Stimulated activated CD8-positive, alpha-beta memory T cell treated with anti-CD3 and anti-CD28 coated beads, Interleukin-2, amount 100 ng/mL, for 1 hour (primary cell): ENCODE measurements at places on chromosomes 4 and X.

GRCh38 chr4:55050418-55050950 is 74.9 kb downstream of the KDR start:
- DNase-seq, result no peak

- DNase-seq, result no peak
Measured at GRCh38 chr4:185421366-185422124, 4.2 kb downstream of the UFSP2 start.

GRCh38 chr4:158826057-158826456 is 57.2 kb downstream of the FNIP2 start:
- DNase-seq, result no peak

GRCh38 chr4:184165291-184165690 is 52.4 kb downstream of the ENPP6 start:
- DNase-seq, result no peak

DNA sequence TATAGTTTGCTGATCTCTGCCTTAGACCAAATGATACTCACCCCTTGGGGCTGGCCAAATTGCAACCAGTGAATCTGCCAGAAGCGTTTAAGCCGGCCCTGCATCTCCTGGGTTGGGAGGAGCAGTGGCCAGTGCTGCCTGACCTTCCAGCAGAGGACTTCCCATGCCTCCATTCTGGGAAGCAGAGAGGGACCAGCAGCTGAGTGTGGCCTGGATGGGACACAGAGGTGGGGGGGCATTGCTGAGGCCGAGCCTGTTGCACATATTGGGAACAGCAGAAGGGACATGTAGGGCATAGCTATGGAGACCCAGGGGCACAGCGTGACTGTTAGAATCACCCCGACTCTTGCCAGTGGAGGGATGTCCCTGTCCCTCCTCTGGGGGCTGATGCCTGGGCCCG is 93.3 kb downstream of the CPZ start:
- DNase-seq, result no peak

GRCh38 chrX:118254611-118255010 is 91.3 kb upstream of the WDR44 start:
- no peak for DNase-seq

DNA sequence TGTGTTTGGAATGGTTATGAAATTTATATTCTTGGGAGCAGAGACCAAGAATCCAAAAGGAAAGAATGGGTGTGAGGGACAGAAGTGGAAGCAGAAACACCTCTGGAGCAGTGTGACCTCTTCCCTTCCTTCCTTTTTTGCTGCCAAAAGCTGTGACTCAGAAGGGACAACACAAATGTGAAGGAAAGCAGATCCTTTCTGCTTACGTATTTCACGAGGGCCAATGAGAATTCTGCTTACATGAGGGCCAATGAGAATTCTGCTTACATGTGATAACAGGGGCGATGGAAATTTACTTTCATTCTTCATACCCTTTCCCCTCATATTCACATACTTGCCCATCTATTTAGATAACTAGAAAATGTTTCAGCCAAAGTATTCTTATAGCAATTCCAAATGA is 404.6 kb downstream of the PRDM5 start:
- DNase-seq, result no peak

DNA sequence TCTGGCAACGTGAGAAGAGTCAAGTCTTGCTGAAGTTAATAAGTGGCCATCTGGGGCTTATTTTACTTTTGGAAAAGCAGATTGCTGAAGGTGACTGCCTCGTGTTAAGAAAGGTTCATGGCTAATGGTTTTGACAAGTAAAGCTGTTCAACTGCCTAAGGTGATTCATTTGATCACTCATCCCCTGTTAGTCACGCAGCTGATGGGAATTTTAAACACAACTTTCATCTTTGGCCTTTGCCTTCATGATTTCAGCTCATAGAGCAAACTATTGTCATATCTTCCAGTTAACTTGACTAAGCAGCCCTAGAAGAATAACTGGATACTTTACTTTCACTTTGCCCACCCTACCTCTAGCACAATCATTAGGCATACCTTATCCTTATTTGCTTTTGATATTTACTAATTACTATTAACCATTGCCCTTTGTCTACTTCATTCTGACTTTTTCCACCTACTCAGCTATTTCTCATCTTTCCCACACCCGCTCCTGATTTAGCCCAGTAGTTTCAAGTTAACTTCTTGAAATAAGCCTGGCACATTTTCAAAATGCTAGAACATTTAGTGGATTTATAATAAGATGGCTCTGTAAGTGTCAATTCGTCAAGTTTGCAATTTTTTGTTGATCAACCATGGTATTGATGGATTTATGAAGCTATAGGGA is 170.6 kb upstream of the S100G start:
- DNase-seq, result no peak

DNA sequence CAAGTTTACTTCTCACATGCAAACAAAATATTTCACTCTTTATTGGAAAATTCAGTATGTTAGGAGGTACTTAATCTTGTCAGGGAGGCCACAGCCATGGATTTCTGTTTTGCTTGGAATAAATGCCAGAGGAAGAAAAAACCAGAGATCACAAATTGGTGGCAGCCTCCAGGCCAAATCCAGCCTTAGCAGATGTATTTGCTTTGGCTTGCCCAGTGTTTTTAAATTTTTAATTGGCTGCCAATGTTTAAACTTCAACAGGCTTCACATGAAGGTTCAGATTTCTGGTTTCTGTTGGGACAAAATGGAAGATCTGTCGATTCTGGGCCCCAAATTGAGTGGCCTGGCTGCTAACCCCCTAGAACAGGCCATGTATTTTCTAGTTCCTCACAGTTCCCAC is 19.2 kb downstream of the YY2 start:
- no peak for DNase-seq

- no peak for DNase-seq
Measured at GRCh38 chr4:139562067-139562684, 6.2 kb upstream of the SETD7 start.

GRCh38 chr4:186473933-186474332 is 81.4 kb downstream of the MTNR1A start:
- DNase-seq, result no peak

DNA sequence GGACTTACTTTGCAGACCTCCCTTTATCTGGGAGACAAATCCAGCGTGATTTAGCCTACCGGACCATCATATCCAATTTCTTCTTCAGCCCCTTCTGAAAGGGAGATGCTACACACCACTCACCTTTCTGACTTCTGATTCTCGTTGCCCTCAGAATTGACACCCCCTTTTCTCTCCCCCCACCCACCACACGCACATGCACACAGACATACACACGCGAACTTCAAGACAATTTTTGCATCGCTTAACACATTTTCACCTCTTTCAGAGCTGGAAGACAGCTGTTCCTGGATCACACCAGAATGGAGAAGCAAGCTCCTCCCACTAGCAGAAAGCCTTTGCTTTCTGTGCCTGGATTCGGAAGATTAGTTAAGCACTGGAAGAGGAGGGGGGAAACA is 1.0 kb upstream of the SNCA start:
- no peak for DNase-seq

DNA sequence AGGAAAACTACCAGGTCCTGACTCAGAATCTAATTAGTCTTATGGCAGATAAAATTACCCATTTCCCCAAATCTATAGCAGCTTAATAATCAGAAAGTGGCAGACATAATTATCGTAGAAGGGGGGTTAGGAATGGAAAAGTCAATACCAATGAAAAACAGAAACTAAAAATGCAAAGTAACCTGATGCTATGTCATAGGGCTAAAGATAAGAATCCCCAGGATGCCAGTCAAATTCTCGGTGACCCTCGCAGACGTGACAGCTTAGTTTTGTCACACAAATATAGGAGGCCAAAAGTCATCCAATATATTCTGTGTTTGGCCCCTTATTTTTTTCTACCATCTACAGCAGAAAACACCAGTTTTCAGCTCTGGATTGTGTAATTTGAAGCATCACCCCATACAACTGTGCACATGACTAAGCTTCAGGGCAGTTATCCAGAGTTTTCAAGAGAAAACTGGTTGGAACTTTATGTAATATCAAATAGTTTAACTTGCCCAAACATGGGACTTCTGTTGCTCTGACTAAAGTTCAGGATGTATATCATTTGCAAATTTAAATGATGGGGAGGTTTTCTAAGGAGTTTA is 30.9 kb downstream of the RASSF6 start:
- DNase-seq, result no peak

DNA sequence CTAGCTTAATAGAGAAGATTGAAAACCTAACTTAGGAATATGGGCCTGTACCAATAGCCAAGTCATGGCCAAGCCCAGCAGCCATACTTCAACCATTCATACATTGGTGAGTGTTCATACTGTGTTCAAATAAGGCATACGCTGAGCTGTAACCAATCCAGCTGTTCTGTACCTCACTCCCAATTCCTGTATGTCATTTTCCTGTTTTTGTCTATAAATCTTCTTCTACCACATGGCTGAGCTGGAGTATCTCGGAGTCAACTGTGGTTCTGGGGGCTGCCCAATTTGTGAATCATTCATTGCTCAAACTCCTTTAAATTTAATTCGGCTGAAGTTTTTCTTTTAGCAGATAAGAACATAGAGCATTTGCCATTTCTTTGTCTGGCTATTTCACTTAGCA is 195.3 kb upstream of the ANKRD50 start:
- no peak for DNase-seq

DNA sequence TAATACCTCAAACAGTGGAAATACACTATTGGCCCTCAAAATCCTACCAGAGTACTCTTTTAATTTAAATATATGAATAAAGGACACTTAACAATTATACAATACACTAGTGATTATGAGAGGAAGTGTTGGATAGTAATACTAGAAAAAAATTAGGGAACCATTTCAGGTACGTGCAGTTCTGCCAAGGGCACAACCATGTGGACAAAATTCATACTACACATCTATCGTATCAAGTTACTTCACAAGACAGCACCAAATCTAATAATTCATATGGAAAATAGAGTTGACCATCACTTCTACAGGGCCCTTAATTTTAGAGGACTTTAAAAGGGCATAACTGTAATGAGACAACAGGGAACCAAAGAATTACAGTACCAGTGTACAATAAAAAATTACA is 69.2 kb upstream of the ZCCHC13 start:
- no peak for DNase-seq

GRCh38 chr4:113347245-113347644 is 297.8 kb downstream of the ANK2 start:
- no peak for DNase-seq

DNA sequence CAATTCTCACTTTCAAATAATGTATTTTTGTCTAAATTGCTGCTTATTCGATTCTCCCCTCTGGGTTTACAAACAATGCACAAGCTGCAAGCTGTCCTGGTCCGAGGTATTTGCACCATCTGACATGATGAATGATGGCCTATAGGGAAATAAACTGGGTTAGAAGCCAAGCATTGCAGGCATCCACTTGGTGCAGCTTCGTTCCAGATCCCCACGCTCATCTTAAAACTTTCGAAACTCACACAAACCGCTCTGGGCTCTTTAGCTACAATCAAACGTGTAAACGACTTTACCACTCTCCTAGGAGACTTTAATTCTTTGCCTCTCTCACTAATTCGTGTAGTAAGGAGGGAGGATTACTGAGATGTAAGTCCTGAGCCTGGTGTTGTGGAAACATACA is 19.0 kb downstream of the PHKA2 start:
- no peak for DNase-seq

DNA sequence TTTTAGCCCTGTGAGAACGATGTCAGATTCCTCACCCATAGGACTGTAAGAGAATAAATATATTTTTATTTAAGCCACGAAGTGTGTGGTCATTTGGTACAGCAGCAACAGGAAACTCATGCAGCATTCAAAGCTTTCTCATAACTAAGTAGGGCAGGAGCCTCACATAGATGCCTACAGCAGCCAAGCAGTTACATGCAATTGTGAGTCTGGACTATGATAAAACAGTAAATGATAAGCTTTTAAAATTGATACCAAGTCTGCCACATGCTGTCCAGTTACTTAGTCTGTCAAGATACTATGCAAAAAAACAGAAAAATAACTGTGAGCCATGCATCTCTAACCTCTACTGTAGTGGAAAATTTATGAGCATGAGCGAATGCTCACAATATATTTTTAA is 359.6 kb downstream of the HS3ST1 start:
- no peak for DNase-seq
